ENCODE measurements at places on chromosomes 5 and 9.

DNA sequence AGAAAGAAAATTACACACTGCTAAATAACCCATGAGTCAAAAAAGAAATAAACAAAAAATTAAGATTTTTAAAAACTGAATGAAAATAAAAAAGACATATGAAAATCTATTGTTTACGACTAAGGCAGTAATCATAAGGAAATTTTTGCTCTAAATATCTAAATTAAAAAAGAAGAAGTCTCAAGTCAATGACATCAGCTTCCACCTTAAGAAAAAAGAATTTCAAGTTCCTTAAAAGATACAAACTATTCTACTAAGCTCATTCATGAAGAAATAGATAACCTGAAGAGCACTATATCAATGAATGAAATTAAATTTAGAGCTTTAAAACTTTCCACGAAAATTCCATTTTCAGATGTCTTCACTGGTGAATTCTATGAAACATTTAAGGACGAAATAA, 15.7 kb upstream of the STARD4 start:
- no peak for DNase-seq

DNA sequence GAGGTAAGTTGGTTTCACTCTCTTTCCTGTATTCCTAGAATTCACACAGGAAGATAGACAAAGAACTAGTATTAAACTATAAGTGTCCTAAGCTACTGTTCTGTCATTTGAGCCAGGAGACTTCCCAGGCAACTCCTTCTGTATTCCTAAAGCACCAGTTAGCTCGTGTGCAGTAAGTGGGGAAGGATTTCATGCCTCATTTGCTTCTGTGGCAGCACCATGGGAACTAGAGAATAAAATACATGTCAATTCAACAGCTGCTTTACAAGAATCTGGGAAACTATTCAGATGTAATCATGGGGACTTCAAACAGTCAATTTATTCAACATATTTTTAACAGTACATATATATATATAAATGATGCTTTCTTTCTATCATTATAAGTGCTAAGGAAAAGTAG, 762.3 kb downstream of the PRELID2 start:
- no peak for DNase-seq

DNA sequence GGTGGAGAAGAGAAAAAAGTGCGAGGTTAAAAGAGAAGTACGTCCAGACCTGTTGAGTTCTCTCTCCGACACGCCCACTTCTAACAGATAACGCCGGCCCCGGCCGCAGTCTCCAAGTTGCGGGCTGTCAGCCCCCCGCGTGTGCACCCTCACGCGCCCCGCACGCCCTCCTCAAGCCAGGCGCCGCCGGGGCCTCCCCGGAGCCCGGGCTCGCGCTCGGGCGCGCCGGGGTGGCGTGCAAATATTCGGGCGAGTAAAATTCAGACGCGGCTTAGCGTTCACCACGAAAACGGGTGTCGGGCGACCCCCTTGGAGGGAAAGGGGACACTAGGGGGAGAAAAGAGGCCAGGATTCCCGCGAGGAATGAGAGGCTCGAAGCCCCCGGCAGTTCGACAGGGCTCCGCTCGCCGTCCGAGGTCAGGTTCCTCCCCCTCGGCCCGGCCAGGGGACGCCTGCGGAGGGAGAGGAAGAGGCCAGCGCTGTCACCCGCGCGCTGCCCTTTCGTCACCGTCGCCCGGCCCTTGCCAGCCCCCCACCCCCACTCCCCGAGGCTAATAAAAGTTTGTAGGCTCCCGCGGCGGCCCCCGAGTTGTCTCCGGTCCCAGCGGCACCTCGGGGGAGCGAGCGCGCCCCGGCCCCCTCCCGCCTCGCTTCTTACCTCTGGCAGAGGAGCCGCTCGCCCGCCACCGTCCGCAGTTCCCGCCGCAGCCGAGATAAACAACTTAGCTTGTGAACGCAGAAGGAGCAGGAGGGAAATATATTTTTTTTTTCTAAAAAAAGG, 743 bp downstream of the NR3C1 start:
- DNase-seq = peak; percentile 60

GRCh38 chr5:134463176-134463720, 51.6 kb upstream of the CDKN2AIPNL start:
- DNase-seq = no peak

All from M059J (cell line).